ENCODE measurements at places on chromosomes 1 and 21.

GRCh38 chr1:33111965-33112364 lies 31.0 kb downstream of the AZIN2 start:
- DNase-seq, result no peak

- DNase-seq, result no peak
Measured at GRCh38 chr1:156452907-156453306, 47.7 kb downstream of the MEF2D start.

- no peak for DNase-seq
Measured at GRCh38 chr1:5002676-5003075, 348.3 kb downstream of the AJAP1 start.

GRCh38 chr1:157104598-157105293 lies 5.1 kb upstream of the ETV3L start:
- no peak for DNase-seq

- no peak for DNase-seq
Measured at GRCh38 chr1:231519166-231519565, 9.3 kb upstream of the TSNAX start.

DNA sequence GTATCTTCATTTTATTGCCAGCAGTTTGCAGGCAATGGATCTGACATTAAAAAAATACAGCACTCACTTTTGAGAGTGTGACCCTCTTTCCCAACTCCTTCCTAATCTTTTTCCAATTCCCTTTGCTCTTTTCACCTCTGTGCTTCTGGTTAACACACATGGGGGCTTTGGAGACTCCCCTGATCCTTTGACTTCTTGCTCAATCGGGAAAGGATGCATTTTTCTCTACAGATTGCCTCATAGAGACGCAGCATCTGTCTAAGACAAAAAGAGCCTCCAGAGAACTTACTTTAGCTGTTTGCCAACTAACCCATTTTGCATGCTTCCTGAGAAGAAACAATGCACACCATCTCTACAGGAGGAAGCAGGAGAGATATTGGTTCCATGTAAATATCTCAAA lies 378.3 kb downstream of the PBX1 start:
- DNase-seq, result no peak

DNA sequence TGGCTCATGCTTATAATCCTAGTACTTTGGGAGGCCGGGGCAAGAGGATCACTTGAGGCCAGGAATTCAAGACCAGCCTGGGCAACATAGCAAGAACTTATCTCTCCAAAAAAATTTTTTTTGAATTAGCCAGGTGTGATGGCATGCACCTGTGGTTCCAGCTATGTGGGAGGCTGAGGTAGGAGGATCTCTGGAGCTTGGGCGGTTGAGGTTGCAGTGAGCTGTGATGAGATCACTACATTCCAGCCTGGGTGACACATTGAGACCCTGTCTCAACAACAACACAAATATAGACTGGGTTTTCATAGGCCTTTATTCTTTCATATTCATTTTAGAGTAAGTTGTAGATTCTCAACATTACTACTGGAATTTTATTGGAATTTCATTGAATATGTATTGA lies 12.8 kb downstream of the MED18 start:
- DNase-seq, result no peak
